ENCODE measurements at places on chromosomes 5 and 9. TPM values are rescaled to one million over a fixed set of nuclear protein-coding genes. Genes with fewer than 3 reads are reported as not detected.

- H3K36me3 ChIP-seq: peaks cover 25% of the 10 kb centered on the region
- peaks cover 42% of the 10 kb centered on the region for H3K4me1 ChIP-seq
- DNase-seq: no peak
- no peaks in the 10 kb centered on the region for H3K27me3 ChIP-seq
- peak overlapping the region; percentile 76 for H3K27ac ChIP-seq
These were observed 16.7 kb downstream of the UBE2D2 start for GRCh38 chr5:139577689-139578290.

GRCh38 chr9:108412755-108413154 is 443.0 kb downstream of the ACTL7B start:
- H3K36me3 ChIP-seq: no peaks in the 10 kb centered on the region
- H3K4me1 ChIP-seq: no peaks in the 10 kb centered on the region
- H3K4me3 ChIP-seq: no peak overlapping the region
- H3K27ac ChIP-seq: no peak overlapping the region
- DNase-seq: no peak

GRCh38 chr5:74693191-74693590 is 8.2 kb downstream of the HEXB start:
- H3K27ac ChIP-seq: no peak overlapping the region
- H3K36me3 ChIP-seq: peaks cover 45% of the 10 kb centered on the region
- peak; percentile 36 for DNase-seq
- peaks cover 2% of the 10 kb centered on the region for H3K4me1 ChIP-seq
- no peaks in the 10 kb centered on the region for H3K27me3 ChIP-seq
- H3K4me3 ChIP-seq: no peak overlapping the region

- no peak for DNase-seq
- no peak overlapping the region for H3K27ac ChIP-seq
- no peaks in the 10 kb centered on the region for H3K4me1 ChIP-seq
- H3K4me3 ChIP-seq: no peak overlapping the region
- H3K27me3 ChIP-seq: peaks cover 6% of the 10 kb centered on the region
These were observed 28.2 kb downstream of the CETN3 start for GRCh38 chr5:90381213-90381929.

GRCh38 chr5:103283120-103283519 is 24.6 kb downstream of the MACIR start:
- no peaks in the 10 kb centered on the region for H3K27me3 ChIP-seq
- DNase-seq: no peak
- H3K4me1 ChIP-seq: no peaks in the 10 kb centered on the region
- no peaks in the 10 kb centered on the region for H3K36me3 ChIP-seq

GRCh38 chr5:136182618-136183017 is 10.3 kb downstream of the SMIM32 start:
- H3K27me3 ChIP-seq: peaks cover under 1% of the 10 kb centered on the region
- H3K36me3 ChIP-seq: no peaks in the 10 kb centered on the region
- H3K4me3 ChIP-seq: no peak overlapping the region
- no peak for DNase-seq

- no peak overlapping the region for H3K4me3 ChIP-seq
- no peaks in the 10 kb centered on the region for H3K4me1 ChIP-seq
- H3K27ac ChIP-seq: no peak overlapping the region
- DNase-seq: no peak
- H3K27me3 ChIP-seq: no peaks in the 10 kb centered on the region
These were observed 1185.5 kb upstream of the WWC1 start for GRCh38 chr5:167105941-167106340.

GRCh38 chr9:127874301-127875221 is 2.9 kb downstream of the AK1 start:
- no peaks in the 10 kb centered on the region for H3K27me3 ChIP-seq
- H3K4me1 ChIP-seq: no peaks in the 10 kb centered on the region
- H3K36me3 ChIP-seq: peaks cover 4% of the 10 kb centered on the region
- no peak overlapping the region for H3K27ac ChIP-seq
- H3K4me3 ChIP-seq: no peak overlapping the region

DNA sequence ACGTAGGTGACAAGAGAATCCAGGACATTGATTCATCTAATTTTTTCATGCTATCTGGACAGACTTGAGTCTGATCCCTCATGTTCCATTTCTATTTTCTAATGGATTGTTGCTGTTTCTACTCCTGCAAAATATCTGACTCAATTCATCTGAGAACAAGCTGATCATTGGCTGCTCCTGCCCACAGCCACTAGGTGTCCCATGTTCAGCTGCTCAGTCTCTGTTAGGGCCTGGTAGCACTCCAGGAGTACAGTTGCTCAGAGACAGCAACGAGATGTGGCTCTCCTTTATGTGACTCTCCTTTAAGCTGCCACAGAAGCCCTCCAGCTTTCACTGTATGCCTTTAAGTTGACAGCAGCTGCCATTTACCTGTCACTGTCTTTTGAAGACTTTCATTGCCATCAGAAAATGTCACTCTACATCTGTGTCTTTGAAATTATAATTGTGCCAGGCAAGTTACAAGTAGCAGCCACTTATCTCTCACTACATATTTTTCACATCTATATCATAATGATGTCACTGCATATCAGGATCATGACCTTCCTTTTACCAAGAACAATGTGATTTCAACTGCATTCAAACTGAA is 1944.2 kb upstream of the NUDT12 start:
- no peaks in the 10 kb centered on the region for H3K36me3 ChIP-seq
- no peak overlapping the region for H3K27ac ChIP-seq
- no peak for DNase-seq
- H3K4me1 ChIP-seq: no peaks in the 10 kb centered on the region
- no peaks in the 10 kb centered on the region for H3K27me3 ChIP-seq

GRCh38 chr5:143679777-143680176 is 132.2 kb upstream of the HMHB1 start:
- H3K36me3 ChIP-seq: no peaks in the 10 kb centered on the region
- no peak for DNase-seq
- no peak overlapping the region for H3K4me3 ChIP-seq
- peak overlapping the region; percentile 72 for H3K27ac ChIP-seq
- peaks cover 18% of the 10 kb centered on the region for H3K4me1 ChIP-seq

DNA sequence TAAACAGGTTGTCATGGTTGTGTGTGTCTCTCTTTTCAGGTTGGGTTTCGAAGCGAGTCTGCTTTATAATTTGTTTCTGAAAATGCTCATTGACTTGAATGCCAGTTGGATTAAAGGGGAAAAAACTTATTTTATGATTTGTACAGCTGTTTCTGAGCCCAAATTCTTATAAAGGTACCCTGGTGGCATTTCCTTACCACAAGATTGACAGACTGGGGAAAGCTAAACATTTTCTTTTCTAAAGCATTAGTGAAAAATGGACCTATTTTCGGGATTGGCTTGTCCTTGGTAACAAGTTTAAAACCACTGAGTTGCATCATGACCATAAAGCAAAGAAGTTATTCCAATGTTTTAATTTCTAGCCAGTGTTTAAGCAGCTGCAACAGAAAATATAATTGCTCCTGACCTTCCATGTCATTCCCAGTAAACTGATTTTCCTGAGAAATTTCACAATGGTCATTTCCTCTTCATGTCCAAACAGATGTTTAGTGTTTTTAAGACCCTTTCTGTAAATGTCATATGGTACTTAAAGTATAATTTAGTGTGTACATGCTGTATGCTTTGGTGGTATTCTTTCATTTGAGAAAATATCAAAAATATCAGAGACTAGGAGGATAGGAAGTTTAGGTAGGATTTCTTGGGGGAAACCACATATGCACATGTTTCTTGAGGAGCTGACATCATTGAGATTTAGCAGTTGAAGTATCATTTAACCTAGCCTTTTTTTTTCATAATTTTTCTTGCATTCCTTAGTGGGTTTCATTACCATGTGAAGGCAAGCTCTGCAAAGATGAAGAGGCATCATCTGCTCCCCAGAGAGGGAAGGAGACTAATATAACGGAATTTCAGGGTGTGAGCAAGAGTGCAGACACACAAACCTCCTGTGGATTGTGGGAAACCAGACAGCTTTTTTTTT is 667.1 kb upstream of the RGMB start:
- H3K4me3 ChIP-seq: no peak overlapping the region
- no peak for DNase-seq
- H3K36me3 ChIP-seq: no peaks in the 10 kb centered on the region
- H3K27ac ChIP-seq: no peak overlapping the region
- H3K27me3 ChIP-seq: no peaks in the 10 kb centered on the region

DNA sequence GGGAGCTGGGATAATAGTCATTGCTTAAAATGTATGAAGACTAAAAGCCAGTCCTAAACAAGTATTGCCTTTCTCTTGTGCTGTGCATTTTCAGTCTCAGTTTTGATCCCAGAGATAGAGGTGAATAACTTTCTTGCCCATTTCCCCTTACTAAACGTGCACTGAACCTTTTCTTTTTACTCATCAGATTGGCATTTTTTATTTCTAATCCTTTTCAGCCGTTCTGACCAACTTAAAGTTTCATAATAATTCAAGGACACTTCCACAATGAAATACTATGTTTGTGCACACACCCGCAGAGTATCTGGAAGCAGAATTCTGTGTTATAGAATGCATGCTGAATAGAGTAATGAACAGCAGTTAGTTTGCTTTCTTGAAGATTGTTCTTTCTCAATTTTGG is 343.6 kb downstream of the LRRC70 start:
- no peaks in the 10 kb centered on the region for H3K4me1 ChIP-seq

GRCh38 chr5:171355302-171355724 is 32.3 kb upstream of the NPM1 start:
- DNase-seq: peak; percentile 62
- H3K27ac ChIP-seq: no peak overlapping the region
- no peak overlapping the region for H3K4me3 ChIP-seq
- no peaks in the 10 kb centered on the region for H3K4me1 ChIP-seq
- no peaks in the 10 kb centered on the region for H3K36me3 ChIP-seq

Gene PCDHA12
- total RNA-seq: not detected

Gene NMUR2
- total RNA-seq: not detected

Gene OR1Q1
- not detected for total RNA-seq

Gene IFNK
- not detected for total RNA-seq

Gene EGFLAM
- total RNA-seq: not detected

Gene ADRB2
- total RNA-seq: 0.37 TPM
